ENCODE measurements at places on chromosomes 1 and 21. TPM values are rescaled to one million over a fixed set of nuclear protein-coding genes. Genes with fewer than 3 reads are reported as not detected.

The FRRS1 gene
- total RNA-seq, result 1.3 TPM

The ADGRB2 gene
- 15.8 TPM for total RNA-seq

The CRYAA gene
- total RNA-seq, result not detected

The FABP3 gene
- 148 TPM for total RNA-seq

The BARHL2 gene
- total RNA-seq, result 0.27 TPM

The GSTM1 gene
- total RNA-seq, result not detected

GRCh38 chr1:205247130-205247921 lies 19.6 kb downstream of the TMCC2 start:
- no peak for DNase-seq
- H3K4me1 ChIP-seq, result peaks cover 44% of the 10 kb centered on the region
- H3K27me3 ChIP-seq, result no peaks in the 10 kb centered on the region

DNA sequence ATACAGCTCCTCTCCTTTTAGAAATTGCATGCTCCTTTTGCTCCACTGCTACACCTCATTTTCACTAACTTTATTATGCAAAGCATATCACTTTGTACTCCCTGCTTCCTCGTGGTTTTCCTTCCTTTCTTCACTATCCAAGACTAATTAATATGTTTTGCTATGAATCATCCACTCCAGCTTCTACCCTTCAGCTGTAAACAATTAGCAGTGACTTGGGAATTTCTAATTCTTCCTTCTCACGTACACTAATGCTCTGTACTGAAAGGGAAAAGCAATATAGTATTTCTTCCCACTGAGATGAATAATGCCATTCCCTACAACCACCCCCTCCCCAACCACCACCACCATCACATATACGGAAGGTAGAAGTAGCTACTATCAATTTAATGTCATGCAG lies 1917.0 kb downstream of the MRPL39 start:
- H3K36me3 ChIP-seq, result no peaks in the 10 kb centered on the region
- H3K27ac ChIP-seq, result no peak overlapping the region
- no peaks in the 10 kb centered on the region for H3K27me3 ChIP-seq
- H3K4me3 ChIP-seq, result no peak overlapping the region
- peaks cover 5% of the 10 kb centered on the region for H3K4me1 ChIP-seq

GRCh38 chr1:207863893-207864535 lies 46.9 kb downstream of the CD34 start:
- no peak for DNase-seq
- H3K4me3 ChIP-seq, result no peak overlapping the region
- H3K27ac ChIP-seq, result no peak overlapping the region
- H3K4me1 ChIP-seq, result no peaks in the 10 kb centered on the region
- H3K27me3 ChIP-seq, result peaks cover 2% of the 10 kb centered on the region

DNA sequence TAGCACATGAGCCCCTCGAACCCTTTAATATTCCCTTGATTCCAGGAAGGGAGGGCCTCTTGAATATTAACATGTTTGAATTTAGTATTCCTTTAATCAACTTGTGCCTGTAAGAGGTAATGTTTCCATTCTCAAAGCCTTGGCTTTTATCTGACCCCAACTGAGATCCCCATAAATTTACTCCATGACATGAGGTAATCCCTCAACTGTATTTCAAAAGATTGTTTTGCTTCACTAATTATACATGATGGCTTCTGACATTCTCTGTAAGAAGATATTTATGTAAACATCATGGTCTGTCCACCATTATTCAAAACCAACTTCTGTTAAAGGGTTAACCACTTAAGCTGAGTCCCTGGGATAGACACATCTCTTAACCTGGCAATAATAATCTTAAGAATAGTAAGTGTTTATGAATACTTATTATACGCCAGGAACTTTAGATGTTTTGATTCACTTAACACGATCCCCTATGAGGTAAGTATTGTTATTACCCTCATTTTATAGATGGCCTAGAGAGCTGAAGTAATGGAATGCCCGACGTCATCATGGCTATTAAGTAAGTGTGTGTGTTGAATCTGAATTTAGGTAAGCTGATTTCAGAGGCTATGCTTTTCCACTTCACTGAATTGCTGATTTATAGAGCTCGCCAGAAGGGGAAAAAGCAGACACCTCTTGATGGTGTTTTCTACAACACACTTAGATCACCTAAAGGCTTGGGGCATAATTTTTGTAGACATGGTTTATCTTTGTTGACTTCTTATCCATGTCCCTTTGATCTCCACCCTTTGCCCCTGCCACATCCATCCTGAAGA lies 11.1 kb downstream of the KRTAP19-1 start:
- no peaks in the 10 kb centered on the region for H3K27me3 ChIP-seq
- H3K27ac ChIP-seq, result no peak overlapping the region
- DNase-seq, result no peak
- H3K4me3 ChIP-seq, result no peak overlapping the region
- H3K36me3 ChIP-seq, result no peaks in the 10 kb centered on the region

GRCh38 chr1:14724678-14725077 lies 126.2 kb downstream of the KAZN start:
- H3K36me3 ChIP-seq, result no peaks in the 10 kb centered on the region
- peaks cover 13% of the 10 kb centered on the region for H3K4me1 ChIP-seq
- H3K4me3 ChIP-seq, result no peak overlapping the region
- H3K27me3 ChIP-seq, result peaks cover 4% of the 10 kb centered on the region

- no peak for DNase-seq
- H3K4me1 ChIP-seq, result peaks cover 37% of the 10 kb centered on the region
- H3K4me3 ChIP-seq, result no peak overlapping the region
Observed at GRCh38 chr1:230130172-230130944, 63.3 kb downstream of the GALNT2 start.

GRCh38 chr1:25442178-25442577 lies 11.5 kb downstream of the MACO1 start:
- H3K27ac ChIP-seq, result no peak overlapping the region
- H3K36me3 ChIP-seq, result no peaks in the 10 kb centered on the region
- no peak for DNase-seq
- H3K4me1 ChIP-seq, result peaks cover 26% of the 10 kb centered on the region
- H3K4me3 ChIP-seq, result no peak overlapping the region

DNA sequence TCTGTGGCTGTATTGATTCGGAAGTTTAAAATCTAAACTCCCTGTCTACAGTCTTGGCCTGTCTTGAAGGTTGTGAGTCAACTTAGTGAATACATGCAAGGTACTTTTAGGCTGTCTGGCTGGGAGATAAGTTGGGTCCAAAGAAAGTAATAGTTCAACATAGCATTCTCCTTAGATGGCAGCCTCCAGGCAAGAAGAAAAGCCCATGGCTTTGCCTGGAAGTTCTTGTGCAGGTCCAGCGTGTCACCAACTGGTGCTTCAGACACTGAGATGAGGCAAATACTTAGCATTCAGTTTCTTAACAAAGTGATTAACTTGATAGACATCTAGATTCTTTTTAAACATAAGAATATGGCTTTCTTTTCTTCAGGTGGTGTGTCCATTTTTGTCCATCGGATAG lies 328.2 kb downstream of the DISC1 start:
- H3K36me3 ChIP-seq, result no peaks in the 10 kb centered on the region
- H3K4me3 ChIP-seq, result no peak overlapping the region
- H3K27ac ChIP-seq, result no peak overlapping the region
- H3K4me1 ChIP-seq, result peaks cover 3% of the 10 kb centered on the region

DNA sequence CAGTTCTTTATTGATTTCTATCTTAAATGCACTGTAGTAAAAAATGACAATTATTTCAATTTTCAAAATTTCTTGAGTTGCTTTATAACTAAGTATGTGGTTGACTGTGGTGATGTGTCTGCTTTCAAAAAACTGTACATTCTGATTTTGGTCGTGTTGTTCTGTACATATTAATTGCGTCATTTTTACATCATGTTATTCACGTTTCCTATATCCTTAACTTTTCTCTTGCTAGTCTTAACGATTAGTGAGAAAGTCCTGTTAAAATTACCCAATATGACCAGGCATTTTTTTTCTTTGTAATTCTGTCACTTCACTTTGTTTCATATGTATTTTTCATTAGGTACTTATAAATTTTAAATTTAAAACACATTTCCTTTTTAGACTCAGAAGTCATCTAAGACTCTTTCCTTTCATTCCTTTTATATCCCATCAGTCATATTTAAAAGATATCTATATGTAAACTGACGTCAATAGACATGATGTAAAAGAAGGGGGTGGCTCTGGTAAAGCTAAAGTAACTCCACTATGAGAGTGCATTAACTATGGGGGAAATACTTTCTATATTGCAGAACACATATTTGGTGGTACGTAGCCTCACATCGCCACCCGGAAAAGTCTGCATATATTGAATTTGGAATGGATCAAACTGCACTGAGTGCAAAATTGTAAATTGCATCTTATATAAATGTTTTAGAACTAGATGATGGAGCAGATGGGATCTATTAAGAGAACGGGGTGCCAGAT lies 1.1 kb upstream of the COA6 start:
- no peak for DNase-seq
- peak overlapping the region; percentile 97 for H3K4me3 ChIP-seq
- no peaks in the 10 kb centered on the region for H3K27me3 ChIP-seq

GRCh38 chr1:59879574-59879973 lies 47.0 kb downstream of the CYP2J2 start:
- no peaks in the 10 kb centered on the region for H3K4me1 ChIP-seq
- H3K4me3 ChIP-seq, result no peak overlapping the region
- peak; percentile 73 for DNase-seq
- H3K27me3 ChIP-seq, result no peaks in the 10 kb centered on the region
- peaks cover 10% of the 10 kb centered on the region for H3K36me3 ChIP-seq

Data from glutamatergic neuron (in vitro differentiated cells).